Upper lobe of right lung (tissue), 1 donor: ENCODE measurements at places on chromosomes 6 and 20.

GRCh38 chr6:131387562-131388447, 185.2 kb upstream of the ARG1 start:
- DNase-seq: no peak

- DNase-seq: no peak
Observed at GRCh38 chr6:29791786-29792122, 35.9 kb upstream of the HLA-G start.

DNA sequence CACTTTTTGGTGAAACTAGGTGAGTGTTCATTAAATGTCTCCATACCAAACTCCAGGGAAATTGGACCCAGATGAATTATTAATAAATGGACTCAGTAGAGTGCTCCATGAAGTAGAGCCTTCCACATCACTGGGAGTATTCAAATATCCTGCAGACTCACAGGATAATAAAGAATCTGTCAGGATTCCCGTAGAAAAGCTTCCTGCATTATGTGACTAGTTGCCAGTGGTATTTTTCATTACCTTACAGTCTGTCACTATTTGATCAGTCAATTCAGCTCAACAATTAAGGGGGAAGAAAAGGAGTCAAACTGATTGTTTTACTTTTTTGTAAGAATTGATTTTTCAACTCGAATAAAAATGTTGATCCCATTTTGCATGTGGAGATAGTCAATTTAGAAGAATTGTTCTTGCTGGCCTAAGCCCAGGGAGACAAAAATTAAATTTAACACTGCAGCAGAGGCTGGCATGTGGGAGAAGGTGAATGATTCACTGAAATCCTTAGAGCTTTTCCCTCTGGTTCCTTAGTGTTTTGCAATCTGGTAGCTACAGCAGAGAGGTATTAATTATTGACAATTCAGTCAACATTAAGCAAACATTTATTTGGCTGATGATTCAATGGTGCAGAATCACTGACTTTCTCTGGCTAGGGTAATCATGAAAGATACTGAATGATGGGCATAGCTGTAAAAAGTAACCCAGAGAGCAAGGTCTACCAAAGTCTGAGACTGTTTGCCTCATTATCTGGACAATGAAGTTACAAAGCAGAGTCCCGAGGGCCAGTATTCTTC, 442.4 kb downstream of the CD83 start:
- no peak for DNase-seq

- no peak for DNase-seq
Observed at GRCh38 chr6:105488516-105489215, 85.8 kb upstream of the PREP start.

- no peak for DNase-seq
Observed at GRCh38 chr6:91681296-91681695, 1094.4 kb upstream of the MAP3K7 start.

DNA sequence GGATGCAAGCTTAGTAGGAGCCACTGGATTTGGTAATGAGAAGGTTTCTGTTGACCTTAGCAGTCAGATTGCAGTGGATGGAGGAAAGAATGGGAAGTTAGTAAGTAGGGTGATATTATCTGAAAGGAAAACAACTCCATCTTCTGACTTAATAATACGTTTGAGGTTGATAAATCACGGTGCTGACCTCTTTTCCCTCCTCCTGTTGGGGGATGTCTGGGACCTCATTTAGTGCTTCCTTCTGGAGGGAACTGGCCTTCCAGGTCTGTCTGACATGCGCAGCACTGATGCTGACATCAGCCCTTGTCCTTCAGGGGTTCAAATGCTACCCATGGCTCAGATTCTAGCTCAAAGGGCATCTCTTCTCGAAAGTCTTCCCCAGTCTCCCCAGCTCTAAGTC, 48.2 kb upstream of the AKAP12 start:
- no peak for DNase-seq

DNA sequence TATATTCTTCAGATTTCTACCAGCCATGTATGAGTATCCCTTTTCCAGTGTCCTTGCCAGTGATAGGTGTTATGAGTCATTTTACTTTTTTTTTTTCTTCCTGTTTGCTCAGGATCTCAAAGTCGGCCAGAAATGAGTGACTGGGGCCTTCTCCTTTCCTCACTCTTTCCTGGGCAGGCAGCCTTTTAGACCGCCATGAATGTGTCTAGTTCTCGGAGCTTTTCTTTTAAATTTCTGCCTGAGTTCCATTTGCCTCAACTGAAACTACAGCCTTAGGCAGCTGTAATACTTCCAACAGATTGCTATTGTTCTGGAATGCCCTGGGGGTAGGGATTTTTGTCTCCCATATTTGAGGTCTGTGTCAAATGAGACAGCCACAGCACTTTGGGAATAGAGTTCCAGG, 83.7 kb downstream of the STXBP5 start:
- no peak for DNase-seq

DNA sequence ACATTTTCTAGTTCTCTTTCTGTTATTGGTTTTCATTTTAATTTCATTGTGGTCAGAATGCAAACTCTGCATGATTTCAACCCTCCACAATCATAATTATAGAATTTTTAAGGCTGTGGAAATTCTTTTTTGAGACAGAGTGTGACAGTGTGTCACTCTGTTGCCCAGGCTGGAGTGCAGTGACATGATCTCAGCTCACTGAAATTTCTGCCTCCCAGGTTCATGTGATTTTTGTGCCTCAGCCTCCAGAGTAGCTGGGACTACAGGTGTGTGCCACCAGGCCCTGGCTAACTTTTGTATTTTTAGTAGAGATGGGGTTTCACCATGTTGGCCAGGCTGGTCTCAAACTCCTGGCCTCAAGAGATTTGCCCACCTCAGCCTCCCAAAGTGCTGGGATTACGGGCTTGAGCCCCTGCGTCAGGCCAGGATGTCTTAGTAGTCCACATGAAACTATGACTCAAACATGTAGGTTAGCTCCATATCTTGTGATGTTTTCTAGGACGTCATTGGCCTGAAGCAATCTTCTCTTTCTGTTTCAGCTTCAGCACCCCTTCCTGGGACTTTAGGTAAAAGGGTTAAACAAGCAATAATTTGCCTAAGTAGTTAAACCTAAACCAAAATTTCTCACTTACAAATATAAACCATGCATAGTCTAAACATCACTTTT, 47.4 kb upstream of the SAMD3 start:
- DNase-seq: no peak

GRCh38 chr6:41258196-41258493, 28.3 kb downstream of the TREM1 start:
- DNase-seq: no peak

DNA sequence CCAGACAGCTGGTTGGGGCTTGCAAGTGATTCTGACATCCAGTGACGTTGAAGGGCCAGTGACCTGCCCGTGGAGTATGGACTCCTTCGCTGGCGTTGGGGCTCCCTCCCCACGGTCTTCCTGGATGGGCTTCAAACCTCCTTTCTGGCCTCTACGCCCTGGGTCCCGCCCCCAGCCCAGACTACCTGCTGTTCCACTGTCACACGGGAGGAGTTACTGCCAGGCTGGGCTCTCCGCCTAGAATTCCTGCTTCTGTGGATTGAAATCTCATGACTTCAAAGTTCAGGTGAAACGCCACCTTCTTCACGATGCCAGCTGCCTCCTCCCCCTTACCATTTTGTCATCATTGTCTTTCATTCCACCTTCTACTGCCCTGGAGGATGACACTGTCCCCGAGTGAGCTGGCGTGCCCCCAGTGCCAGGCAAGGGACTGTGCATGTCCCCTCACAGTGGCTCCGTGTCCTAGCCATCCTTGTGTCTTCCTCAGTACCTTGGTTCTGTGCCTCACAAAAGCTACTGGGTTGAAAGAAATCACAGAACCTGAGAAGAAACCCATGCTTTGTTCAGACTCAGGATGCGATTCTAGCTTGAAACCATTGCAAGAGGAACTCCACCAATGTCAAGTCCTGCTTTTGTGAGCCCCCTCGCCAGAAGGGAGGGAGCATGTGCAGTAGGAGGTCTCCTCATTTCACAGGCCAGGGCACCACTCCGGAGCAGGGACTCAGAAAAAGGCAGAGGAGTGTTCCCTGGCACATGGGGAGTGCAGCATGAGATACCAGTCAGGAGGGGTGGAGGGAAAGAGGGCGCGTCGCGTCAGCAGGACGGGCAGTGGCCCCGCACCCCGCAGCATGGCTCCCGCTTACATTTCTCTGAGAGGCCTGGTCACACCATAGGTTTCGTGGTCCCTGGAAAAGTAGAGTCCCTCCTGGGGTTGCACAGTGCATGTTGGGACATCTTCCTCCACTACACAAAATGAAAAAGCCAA, 11.0 kb upstream of the IRF4 start:
- DNase-seq: no peak

DNA sequence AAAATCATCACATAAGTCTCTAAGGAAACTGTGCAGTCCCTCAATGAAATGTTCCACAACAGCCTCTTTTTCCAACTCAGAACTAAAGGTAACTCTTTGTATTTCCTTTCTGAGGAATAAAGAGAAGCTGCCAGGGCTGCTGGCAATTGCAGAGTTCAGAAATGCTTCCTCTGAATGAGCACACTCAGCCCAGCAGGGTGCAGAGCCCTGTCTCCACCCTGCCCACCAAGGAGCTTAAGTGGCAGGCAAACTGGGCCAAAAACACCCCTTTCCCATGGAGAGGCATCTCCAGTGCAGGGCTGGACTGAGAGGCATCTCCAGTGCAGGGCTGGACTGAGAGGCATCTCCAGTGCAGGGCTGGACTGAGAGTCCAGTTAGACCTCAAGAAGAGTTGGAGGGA, 255.4 kb downstream of the GMPR start:
- DNase-seq: no peak

DNA sequence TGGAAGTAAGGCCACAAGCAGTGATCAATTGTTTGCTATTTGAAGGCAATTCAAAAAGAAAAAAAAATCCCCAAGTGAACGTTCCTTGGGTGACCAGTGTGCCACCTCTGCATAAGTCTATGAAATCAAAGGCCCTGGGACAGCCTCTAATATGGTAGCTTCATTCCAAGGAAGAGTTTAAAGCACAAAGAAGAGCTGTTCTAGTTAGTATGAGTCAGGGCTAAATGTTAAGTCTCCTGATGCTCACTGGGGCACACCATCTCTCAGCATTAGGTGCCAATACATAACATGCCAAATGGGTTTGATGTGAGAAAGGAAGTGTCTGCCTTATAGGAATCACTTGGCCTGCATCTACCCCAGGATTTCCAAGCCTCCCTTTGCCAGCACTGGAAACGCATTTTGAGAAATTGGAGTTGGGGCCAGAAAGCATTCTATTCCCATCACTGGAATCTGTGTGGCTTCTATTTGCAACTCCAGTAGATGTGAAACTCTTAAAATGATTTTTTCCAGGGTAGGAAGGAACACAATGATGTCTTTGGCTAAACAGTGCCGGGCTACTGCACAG, 13.0 kb downstream of the UNC5CL start:
- no peak for DNase-seq

GRCh38 chr20:61974357-61974665, 91.4 kb downstream of the TAF4 start:
- no peak for DNase-seq

DNA sequence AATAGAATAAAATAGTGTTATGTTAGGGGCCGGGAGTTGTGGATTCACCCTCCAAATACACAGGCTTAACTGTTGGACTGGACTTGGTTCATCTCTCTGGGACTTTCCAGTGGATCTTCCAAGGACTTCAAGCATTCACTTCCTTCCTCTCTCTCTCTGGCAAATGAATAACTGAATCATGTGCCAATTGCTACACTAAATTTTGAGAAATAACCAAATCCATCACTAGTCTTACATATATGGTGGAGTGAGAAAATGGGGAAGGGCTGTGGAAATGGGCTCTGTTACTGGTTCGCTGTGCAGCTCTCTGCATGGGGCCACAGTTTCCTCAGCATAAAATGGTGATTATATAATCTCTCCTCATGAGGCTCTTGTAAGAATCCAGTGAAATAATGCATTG, 6.8 kb upstream of the KIAA1755 start:
- no peak for DNase-seq

GRCh38 chr20:7836076-7836475, 104.2 kb downstream of the HAO1 start:
- no peak for DNase-seq

DNA sequence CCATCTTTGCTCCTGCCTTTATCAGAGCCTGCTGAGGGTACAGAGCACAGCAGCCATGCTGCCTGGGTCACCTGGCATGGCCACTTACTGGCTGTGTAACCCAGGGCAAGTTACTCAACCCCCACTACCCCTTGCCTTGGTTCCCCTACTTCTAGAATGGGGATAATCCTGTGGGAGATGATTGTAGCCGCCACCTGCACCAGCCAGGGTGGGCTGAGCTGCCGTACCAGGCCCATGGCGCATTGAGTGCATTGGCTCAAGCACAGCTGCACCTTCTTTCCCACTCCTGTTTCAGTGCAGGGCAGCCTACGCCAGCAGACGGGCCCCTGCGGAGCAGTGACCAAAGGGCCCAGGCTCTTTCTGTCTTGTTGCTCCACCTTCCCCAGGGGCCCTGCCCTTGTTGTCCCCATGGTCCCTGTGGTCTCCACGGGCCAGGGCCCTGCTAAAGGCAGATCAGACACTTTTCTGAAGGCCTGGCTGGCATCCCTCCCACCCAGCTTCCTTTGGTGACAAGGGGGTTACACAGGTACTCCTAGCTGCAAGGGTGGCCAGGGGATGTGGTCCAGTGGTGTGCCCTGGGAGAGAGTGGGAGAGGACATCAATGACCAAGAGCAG, 159.4 kb upstream of the MLN start:
- peak; percentile 57 for DNase-seq

DNA sequence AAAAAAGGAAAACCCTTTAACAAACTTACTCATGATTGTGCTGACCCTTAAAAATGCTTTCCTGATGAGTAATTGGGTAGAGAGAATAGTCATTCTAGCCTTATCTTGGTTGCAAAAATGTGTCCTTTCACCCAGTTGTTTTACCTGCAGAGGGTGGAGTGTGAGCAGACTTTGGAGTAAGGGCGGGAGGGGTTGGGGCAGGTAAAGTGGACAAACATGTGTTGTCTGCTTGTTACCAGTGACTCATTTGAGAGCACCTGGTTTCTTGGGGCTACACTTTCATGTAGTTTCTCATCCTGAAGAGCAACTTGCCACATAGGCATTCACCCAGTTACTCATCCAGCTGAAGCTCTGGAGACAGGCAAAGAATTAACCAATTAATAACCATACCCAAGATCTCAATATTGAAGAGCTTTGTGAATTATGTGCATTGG, 121.1 kb downstream of the TNFRSF21 start:
- DNase-seq: no peak
